ENCODE measurements at places on chromosomes 16 and 17.
A peak's percentile ranks its signal among the peaks of the same experiment; 100 is the strongest.

DNA sequence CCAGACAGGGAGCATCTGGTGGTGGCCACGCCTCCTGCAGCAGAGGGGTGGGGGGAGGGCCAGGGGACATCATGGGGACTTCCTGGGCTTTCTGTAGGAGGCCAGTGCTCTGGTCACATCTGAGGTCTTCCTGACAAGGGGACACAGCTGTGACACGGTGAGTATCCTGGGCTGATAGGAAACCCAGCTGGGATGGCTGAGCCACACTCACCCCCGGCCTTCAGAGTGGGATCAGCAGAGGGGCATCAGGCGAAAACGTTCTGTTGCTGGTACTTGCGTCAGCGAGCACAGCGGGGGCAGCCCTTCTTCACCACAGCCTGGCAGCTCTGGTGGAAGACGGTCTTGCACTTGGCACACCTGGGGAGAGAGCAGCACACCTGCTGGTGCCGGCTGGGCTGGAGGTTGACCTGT lies 122.9 kb upstream of the SMURF2 start:
- DNase-seq = no peak

- DNase-seq = peak; percentile 100
Measured at GRCh38 chr17:81393684-81394376, 1.4 kb upstream of the BAHCC1 start.

DNA sequence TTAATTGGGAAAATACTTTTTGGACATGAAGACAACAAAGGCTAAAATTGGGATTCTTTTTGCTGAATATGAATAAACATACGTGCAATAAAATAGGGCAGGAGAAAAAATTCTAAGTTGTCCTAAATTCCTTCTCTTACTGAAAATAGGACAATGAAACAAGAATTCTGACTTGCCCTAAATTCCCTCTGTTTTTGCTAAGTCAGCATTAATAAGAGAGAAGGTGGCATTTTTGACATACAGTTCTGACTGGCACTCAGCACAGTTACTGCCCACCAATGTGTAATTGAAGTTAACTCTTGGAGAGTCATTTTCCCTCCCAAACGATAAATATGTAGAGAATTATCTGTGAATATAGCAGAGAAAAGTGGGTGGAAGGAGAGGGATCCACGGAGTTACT lies 1021.1 kb upstream of the CDH8 start:
- no peak for DNase-seq

DNA sequence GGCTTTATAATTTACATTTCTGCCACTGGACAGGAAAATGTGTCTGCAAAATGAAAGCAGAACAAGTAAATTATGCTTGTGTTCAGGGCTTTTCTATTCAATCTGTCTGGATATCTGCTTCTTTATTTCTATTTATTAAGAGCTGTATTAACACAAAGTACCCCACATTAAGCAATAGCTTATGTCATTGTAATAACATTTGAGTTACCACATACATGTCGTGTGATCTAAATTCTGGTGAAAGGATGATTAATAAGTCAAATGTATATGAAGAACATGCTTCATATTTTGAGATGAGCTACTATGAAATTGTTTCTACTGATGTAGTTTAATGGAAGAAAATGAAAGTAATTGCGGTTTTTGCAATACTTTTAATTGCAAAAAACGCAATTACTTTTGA lies 238.2 kb downstream of the KCNJ2 start:
- DNase-seq = no peak

- no peak for DNase-seq
Measured at GRCh38 chr17:10417431-10417830, 4.3 kb downstream of the MYH8 start.

GRCh38 chr17:72122010-72122764 lies 1.4 kb downstream of the SOX9 start:
- DNase-seq = no peak

DNA sequence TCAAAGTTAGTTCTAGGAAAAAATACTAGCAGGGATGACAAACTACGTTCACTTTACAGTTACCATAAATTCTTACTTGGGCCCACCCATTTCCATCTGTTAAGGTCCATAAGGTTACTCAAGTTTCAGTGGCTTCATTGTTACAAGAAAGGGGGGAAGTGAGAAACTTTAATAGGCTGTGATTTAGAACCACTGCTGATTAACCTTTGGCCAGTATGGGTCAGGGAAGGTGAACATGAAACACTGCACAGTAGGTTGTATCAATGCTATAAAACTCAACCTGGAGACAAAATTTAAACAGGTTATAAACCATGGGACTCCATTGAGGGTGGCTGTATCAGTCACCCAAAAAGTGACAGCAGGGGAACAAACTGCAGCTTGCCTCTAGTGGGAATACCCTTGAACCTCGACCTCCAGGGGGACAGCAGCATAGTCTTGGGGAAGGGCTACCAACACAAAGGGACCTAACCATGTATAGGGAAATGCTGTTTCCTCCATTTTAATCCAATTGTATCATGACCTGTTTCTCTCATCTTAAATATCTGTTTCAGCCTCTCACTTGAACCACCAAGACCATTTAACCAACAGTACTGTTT lies 10.4 kb downstream of the PTRH2 start:
- no peak for DNase-seq

DNA sequence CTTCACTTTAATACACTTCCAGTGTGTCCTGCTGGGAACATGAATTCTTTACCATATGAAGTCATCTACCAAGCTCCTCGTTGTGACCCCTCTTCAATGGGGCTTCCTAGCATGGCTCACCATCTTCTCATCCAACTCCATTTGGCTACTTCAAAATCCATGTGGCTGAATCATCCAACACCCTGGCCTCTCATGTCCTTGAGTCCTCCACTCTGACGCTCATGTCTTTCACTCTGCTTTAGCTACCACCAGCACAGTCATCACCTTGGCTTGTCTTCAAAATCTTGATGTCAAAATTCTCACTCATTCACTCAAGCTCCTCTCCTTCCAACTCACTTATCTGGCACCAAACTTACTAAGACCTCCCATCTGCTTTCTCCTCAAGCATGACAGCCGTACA lies 35.8 kb downstream of the AMFR start:
- no peak for DNase-seq

- no peak for DNase-seq
Measured at GRCh38 chr17:58527306-58527705, 12.9 kb upstream of the MTMR4 start.

- no peak for DNase-seq
Measured at GRCh38 chr17:41455236-41455635, 11.9 kb downstream of the KRT32 start.

Data from heart left ventricle (tissue), 16 donors.